EH (cell line): ENCODE measurements at places on chromosomes 5 and 9.

GRCh38 chr5:37619353-37619752 is 220.5 kb downstream of the GDNF start:
- peak; percentile 72 for DNase-seq

GRCh38 chr5:169832304-169832703 is 148.0 kb downstream of the INSYN2B start:
- no peak for DNase-seq

DNA sequence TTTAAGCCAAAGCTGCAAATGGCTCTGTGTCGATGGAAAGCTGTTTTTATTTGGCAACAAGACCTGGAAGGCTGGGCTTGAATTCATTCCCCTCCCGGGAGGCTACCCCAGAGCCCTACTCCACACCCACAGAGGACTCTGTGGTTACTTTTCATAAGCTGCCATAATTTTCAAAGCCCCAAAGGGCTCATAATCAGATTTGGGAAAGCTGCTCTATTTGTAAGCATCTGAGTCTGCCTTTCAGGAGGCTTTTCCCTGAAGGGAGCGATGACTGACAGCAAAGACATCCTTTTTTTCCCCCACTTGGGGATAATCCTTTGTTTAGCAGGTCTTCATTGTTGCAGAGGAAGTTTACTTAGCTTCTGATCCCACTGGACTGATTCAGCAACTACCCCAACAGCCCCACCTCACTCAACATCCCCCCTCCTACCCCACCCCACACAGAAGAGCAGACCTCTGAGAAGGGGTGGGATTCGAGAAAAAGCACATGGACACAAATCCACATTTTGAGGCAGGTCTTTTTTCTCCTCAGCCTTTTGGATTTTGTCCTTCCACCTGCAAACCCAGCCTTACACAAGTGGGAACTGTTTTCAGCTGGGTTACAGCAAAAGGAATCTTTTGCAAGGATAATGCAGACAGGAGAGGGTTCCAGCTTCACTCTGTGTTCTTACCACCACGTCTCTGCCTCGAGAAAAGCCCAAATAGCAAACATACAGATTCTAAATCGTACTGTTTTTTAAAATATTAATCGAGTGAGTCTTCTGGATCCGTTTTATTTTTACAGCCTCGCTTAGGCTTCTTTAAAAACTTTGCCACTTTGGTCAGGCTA is 244.4 kb upstream of the TUT7 start:
- DNase-seq, result no peak

- DNase-seq, result no peak
Measured at GRCh38 chr5:78232163-78232562, 62.3 kb downstream of the AP3B1 start.

DNA sequence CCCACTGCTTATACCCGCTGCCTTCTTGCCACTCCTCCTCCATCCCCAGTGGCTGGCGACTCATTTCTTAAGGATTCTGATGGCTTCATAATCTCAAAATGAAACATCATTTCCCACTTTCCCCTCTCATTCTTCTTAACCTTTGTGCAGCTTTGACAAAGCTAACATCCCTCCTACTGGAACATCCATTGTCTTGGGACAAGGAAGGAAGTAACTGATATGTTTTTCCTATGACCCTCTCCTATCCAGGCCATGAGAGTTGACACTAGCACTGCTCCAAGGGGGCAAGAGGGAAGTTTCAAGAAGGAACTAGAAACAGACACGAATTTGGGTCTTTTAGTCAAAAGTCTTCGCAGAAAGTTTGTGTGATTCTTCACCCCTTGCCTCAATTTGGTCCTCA is 71.7 kb upstream of the SNX2 start:
- no peak for DNase-seq

GRCh38 chr5:139646912-139647505 is 1.1 kb upstream of the CXXC5 start:
- DNase-seq, result no peak

DNA sequence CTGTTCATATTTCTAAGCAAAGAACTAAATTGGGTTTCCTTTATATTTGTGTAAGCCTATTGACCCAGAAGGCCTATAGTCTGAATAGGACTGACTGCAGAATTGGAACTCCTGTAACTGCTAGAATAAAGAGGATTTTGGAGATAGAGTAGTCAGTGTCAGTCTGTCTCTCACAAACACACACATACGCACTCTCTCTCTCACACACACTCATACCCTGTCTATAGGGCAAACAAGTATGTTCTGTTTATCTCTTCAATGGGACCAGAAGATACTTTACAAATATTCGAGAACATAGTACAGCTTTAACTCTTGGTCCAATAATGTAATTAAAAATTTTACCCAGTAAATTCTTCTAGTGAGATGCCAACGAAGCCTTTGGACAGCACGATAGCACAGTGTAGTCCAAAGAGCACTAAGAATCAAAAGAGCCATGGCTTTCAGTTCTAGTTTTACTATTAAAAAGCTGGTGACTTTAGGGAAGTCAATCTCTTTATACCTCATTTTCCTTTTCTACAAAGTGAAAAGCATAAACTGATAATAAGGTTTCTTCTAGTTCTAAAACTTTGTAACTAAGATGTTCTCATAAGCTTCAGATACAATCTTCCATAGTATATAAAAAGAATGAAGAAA is 19.3 kb downstream of the ABHD17B start:
- DNase-seq, result no peak

- peak; percentile 94 for DNase-seq
Measured at GRCh38 chr5:75640395-75640794, 29.1 kb downstream of the ANKDD1B start.

- DNase-seq, result no peak
Measured at GRCh38 chr5:15717001-15717400, 217.0 kb downstream of the FBXL7 start.

- DNase-seq, result peak; percentile 97
Measured at GRCh38 chr5:177494346-177495195, 2.8 kb downstream of the PDLIM7 start.

GRCh38 chr5:154607746-154608145 is 129.7 kb upstream of the HAND1 start:
- DNase-seq, result peak; percentile 3

GRCh38 chr5:158614951-158615350 is 484.8 kb downstream of the EBF1 start:
- DNase-seq, result no peak

DNA sequence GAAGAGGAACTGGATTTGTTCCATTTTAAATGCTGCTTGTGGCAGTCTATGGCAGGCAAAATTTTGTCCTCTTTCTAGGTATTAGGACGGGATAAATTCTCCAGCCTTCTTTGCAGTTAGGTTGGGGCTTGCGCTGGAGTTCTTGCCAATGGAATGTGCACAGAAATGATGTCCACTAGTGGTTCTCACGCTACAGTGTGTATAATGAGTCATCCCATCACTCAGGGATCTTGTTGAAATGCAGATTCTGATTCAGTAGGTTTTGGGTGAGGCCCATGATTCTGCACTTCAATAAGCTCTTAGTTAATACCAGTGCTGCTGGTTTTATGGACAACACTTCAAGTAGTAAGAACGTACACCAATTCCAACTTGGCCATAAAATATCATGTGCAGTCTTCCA is 317.6 kb upstream of the KLF4 start:
- DNase-seq, result peak; percentile 66

GRCh38 chr9:130666393-130667119 is 2.2 kb downstream of the PRDM12 start:
- DNase-seq, result no peak

DNA sequence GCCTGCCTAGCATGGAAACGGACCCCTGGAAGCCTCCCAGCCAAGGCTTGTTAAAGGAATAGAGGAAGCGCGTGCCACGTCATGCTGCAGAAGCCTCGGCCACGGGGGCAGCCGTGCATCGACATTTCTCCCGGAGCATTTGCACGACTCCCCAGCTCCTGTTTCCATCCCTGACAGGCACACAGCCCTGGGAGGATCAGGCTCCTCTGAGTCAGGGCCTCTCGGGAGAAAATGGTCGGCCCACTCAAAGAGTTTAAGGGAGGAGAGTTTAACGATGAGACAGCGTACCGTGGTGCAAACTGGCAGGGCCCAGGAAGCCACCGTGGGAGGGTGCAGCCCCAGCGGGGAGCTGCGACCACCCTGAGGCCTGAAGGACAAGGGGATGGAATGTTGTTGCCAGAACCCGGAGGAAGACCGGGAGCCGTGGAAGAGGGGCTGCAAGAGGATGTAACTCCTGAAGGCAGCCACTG is 213.6 kb downstream of the PAX5 start:
- DNase-seq, result no peak

GRCh38 chr5:74294231-74294705 is 346.3 kb downstream of the ENC1 start:
- DNase-seq, result peak; percentile 22

GRCh38 chr5:179762079-179762780 is 29.6 kb downstream of the MAML1 start:
- peak; percentile 63 for DNase-seq

DNA sequence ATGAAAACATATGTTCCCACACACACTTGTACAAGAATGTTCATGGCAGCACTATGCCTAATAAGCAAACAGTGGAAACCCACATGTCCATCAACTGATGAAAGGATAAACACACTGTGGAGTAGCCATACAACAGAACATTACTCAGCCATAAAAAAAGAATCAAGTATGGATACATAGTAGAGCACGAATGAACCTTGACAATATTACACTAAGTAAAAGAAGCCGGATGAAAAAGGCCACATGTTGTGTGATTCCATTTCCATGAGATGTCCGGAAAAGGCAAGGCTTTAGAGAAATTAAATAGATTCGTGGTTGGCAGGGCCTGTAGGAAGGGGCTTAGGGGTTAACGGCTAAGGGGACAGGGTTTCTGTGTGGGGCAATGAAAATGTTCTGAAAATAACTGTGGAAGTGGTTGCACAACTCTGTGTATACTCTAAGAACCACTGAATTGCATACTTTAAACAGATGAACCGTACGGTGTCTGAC is 51.4 kb downstream of the COL23A1 start:
- DNase-seq, result no peak

DNA sequence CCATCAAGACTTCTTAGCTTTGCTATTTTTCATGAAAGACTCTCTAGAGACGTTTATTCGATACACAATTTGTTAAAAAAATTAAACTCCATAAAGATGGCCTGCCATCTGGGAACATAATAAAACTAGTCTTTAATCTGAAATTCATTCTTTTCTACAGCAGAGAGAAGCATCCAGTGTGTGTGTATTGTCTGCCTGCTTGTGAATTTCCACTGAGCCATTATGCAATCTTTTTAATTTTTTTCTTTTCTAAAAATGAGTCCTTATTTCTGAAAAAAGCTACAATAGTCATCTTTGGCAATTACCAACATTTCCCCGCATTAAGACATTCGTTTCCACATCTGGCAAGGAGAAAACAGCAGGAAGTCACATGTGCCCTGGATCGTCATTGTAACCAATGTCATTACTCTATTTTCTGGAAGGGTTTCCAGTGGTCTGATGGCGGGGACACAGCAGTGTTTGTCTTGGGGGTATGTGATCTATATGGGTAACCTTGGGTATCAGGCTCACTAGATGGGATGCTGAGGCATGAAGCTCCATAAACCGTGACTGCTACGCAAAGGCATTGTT is 263.1 kb downstream of the MSX2 start:
- no peak for DNase-seq

- DNase-seq, result no peak
Measured at GRCh38 chr5:1096838-1097237, 15.0 kb downstream of the SLC12A7 start.

DNA sequence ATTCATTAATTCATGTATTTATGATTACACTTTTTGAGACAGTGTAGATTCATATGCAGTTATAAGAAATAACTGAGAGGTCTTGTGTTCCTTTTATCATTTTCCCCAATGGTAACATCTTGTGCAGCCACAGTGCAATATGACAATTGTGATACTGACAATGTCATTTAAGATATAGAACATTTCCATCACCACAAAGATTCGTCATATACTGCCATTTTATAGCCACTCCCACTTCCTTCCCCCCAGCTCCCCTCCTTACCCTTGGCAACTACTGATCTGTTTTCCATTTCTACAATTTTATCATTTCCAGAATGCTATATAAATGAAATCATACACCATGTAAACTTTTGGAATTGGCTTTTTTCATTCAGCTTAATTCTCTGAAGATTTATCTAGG is 53.8 kb downstream of the NR2F1 start:
- no peak for DNase-seq

- DNase-seq, result no peak
Measured at GRCh38 chr5:42507451-42508097, 84.3 kb downstream of the GHR start.

GRCh38 chr5:40486437-40487275 is 193.1 kb upstream of the PTGER4 start:
- no peak for DNase-seq

DNA sequence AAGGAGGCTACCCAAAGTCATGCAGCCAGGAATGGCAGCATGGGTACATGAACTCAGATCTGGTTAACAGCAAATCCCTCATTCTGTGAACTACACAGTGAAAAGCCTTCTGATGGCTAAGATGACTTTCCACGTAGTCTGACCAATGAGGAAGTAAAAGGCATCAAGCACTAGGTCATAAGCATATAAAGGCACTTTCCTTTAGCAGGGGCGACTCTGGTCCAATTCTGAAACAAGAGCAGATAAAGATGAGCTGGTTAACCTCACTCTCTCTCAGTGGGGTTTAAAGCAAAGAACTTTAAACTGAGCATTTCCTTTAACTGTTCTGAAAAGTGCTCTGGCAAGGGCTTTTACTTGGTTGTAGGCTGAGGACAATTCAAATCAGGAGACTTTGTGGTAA is 21.1 kb downstream of the PSMB7 start:
- DNase-seq, result no peak

DNA sequence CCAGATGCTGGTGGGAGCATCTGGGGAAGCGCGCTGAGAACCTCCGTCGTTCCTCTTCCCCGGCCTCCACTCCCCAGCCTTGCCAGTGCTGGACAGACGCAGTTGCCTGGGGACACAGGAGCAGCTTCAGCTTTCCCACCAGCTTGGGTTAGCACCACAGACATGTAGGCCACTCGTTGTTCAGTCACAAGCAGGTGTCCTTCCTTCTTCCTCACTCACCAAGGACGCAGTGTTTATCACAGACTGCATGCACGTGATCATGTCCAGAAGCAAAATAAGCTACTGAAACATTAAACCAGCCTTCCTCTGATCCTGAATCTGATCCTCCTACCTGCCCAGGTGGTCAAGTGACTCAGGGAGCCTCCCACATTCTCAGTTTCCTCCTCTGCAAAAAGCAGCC is 232.9 kb downstream of the SYK start:
- no peak for DNase-seq

DNA sequence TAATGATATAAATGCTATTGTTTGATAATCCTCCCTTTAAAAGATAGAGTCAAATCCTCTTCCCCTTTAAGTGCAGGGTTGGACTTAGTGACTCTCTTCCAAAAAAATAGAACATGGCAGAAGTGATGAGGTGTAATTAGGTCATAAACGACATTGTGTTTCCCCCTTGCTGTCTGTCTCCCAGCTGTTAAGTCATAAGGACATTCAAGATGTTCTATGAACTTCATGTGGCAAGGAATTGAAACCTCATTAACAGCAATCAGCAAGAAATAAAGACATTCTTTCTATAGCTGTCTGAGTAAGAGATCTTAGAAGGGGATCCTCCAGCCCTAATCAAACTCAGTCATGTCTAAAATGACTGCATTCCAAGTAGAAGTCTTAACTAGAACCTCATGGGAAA is 3.3 kb upstream of the SLC25A46 start:
- DNase-seq, result peak; percentile 2
